ENCODE measurements at places on chromosomes 12 and 14. TPM values are rescaled to one million over a fixed set of nuclear protein-coding genes. Genes with fewer than 3 reads are reported as not detected.

- DNase-seq: no peak
- H3K36me3 ChIP-seq: peaks cover 3% of the 10 kb centered on the region
- peaks cover 51% of the 10 kb centered on the region for H3K4me1 ChIP-seq
Measured at GRCh38 chr14:74763803-74764531, 851 bp downstream of the YLPM1 start.

GRCh38 chr14:100391173-100391572 is 68.0 kb downstream of the SLC25A47 start:
- no peaks in the 10 kb centered on the region for H3K4me1 ChIP-seq
- no peak overlapping the region for H3K27ac ChIP-seq
- H3K36me3 ChIP-seq: peaks cover 1% of the 10 kb centered on the region
- no peaks in the 10 kb centered on the region for H3K27me3 ChIP-seq
- H3K4me3 ChIP-seq: no peak overlapping the region

DNA sequence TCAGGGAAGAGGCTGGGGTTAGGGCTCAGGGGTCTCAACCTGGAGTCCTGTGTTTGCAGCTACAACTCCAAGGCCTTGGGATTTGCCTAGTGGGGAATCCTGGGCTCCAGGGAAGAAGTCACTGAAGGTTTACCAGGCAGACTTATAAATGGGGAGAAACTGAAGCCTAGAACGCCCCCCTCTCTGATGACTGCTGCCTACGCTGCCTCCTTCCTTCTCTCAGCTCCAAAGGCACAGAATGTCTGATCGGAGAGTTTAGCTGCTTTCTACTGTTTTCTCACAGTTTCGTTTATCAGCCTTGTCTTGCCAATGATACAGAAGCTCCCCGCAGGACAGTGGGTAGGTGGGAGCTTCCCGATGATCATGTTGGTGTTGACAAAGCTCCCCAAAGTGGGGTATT is 101.7 kb downstream of the CACNA1C start:
- no peak overlapping the region for H3K27ac ChIP-seq
- no peaks in the 10 kb centered on the region for H3K27me3 ChIP-seq
- no peaks in the 10 kb centered on the region for H3K36me3 ChIP-seq
- H3K4me1 ChIP-seq: no peaks in the 10 kb centered on the region
- H3K4me3 ChIP-seq: no peak overlapping the region

Gene MUCL1
- total RNA-seq: not detected

DNA sequence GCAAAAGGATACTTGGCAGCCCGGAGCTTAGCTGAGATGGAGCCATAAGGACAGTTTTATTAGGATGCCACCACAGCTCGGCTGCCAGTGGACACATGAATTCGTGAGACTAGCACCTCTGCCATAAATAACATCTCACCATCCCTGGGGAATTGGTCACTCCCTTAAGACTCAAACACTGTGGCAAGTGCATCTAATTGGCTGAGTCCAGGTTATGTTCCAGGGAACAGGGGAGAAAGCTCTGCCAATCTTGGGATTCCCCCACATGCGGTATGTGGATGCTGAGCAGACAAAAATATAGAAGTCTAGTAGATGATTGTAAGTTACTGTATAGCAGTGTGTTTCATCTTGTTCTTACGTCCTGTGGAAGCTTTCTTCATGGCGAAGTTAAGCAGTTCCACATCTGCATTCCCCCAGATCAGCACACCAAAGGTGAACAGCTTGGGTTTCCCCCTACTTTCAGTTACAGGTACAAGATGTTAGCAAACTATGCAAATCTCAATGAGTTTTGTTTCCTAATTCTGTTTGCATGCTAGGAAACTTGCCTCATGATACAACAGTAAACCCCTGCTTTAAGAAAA is 131.1 kb downstream of the ETV6 start:
- no peak overlapping the region for H3K27ac ChIP-seq
- no peaks in the 10 kb centered on the region for H3K27me3 ChIP-seq
- H3K4me3 ChIP-seq: no peak overlapping the region
- H3K36me3 ChIP-seq: peaks cover 2% of the 10 kb centered on the region
- DNase-seq: peak; percentile 67
- H3K4me1 ChIP-seq: peaks cover 11% of the 10 kb centered on the region

Gene RPS6KL1
- 3.4 TPM for total RNA-seq

DNA sequence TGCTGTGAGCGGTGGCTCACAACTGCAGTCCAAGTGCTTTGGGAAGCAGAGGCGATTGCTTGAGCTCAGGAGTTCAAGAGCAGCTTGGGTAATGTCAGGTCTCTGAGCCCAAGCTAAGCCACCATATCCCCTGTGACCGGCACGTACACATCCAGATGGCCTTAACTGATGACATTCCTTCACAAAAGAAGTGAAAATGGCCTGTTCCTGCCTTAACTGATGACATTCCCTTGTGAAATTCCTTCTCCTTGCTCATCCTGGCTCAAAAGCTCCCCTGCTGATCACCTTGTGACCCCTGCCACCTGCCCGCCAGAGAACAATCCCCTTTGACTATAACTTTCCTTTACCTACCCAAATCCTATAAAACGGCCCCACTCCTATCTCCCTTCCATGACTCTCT is 48.6 kb downstream of the SLC25A47 start:
- no peaks in the 10 kb centered on the region for H3K27me3 ChIP-seq
- H3K4me3 ChIP-seq: no peak overlapping the region
- DNase-seq: no peak
- no peak overlapping the region for H3K27ac ChIP-seq
- H3K36me3 ChIP-seq: peaks cover 1% of the 10 kb centered on the region
- H3K4me1 ChIP-seq: peaks cover 21% of the 10 kb centered on the region

DNA sequence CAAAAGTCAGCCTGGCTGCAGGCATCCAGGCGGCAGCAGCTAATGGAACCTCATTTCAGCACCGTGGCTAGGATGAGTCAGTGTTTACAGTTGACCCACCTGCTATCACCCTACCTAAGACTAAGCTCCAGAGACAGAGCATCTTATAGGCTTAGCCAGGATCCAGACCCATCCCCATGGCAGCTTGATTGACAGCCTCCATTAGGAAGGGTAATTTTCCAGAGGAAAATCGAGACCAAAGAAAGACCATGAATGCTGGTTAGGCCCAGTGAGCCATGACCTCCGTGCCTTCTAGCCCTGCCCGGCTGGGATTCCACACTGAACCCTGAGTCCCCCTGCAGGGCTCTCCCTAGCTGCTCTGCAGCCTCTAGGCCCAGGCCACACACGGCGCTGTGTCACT is 38.7 kb downstream of the TUNAR start:
- H3K4me3 ChIP-seq: no peak overlapping the region
- H3K27me3 ChIP-seq: no peaks in the 10 kb centered on the region
- H3K27ac ChIP-seq: no peak overlapping the region

Gene SERPINA9
- total RNA-seq: 0.74 TPM

DNA sequence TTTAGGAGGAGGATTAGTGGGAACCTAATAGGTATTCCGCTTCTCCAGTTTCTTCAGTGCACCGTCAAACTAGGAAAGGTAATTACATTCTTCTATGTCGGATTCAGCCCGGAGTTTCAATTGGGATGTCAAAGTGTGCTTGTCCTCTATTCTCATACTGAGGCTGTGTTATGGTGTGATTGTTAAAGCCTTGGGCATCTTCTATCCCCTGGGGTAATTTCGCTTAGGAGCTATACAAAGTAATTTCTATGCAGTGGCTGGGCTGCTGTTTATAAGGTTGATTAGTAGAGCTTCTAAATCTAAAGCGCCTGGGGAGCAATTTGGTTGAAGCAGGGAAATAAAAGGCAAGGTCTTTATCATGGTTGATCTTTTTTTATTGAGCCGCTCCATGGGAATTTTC is 399.6 kb downstream of the ZFP36L1 start:
- no peaks in the 10 kb centered on the region for H3K36me3 ChIP-seq
- H3K27me3 ChIP-seq: no peaks in the 10 kb centered on the region
- peaks cover 39% of the 10 kb centered on the region for H3K4me1 ChIP-seq
- DNase-seq: no peak
- no peak overlapping the region for H3K4me3 ChIP-seq

DNA sequence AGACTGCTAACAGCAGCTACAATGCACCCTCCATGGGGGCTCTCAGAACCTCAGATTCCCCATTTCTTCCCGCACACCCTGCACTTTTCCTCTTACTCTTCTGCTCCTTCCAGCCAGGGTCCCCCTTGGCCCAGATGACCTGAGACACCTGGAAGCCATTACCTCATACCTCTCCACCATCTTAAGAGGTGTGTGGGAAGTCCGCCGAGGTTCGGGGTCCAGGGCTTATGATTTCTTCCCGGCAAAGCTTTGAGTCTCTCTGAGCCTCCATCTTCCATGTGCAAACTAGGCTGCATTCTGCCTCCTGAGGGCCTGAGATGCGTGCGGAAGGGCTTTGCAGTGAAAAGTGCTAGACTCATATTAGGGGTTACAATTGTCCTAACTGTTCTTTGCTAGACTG is 5.3 kb downstream of the GSC start:
- DNase-seq: no peak
- H3K4me3 ChIP-seq: no peak overlapping the region
- H3K27me3 ChIP-seq: peaks cover 50% of the 10 kb centered on the region
- H3K27ac ChIP-seq: no peak overlapping the region
- no peaks in the 10 kb centered on the region for H3K36me3 ChIP-seq

- H3K4me3 ChIP-seq: no peak overlapping the region
- no peaks in the 10 kb centered on the region for H3K4me1 ChIP-seq
- no peaks in the 10 kb centered on the region for H3K36me3 ChIP-seq
- DNase-seq: no peak
Measured at GRCh38 chr14:34228650-34228976, 233.4 kb downstream of the SPTSSA start.

Gene RNASE1
- not detected for total RNA-seq

Gene RNU4-1
- 3,426 TPM for total RNA-seq

DNA sequence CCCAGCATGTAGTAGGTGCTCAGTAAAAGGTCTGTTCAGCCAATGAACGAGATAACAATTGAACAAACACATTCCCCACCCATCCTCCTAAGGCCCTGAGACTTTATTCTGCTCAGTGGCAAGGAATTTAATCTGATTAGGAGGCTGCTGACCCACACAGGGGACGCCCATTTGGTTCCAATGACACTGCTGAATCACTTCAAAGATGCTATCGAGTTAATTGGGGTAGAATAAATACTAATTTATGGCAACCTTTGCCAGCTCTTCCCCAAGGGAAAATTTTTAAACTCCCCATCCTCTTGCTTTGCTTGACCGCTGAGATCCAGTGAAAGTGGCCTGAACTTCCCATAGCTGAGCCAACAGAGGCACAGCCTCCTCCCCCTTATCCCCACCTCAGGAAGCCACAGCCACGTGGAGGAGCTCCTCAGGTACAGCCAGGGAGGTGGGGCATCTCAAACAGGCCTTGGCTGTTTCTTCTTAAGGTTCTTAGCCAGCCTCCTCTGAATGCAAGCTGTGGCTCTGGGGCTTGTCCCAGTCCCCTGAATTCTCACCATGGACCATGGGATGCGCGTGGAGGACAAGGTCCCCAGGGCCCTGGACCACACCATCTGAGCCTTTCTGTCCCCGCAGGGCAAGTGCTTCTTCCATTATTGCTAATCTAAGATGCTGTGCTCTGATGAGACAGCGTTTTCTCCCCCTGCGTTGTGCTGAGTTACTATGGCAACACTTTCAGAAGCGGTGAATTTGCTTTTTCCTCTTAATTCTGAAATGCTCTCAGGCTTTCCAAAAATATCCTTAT is 26.7 kb downstream of the C14orf132 start:
- H3K27ac ChIP-seq: no peak overlapping the region
- H3K4me1 ChIP-seq: no peaks in the 10 kb centered on the region
- H3K4me3 ChIP-seq: no peak overlapping the region
- H3K36me3 ChIP-seq: no peaks in the 10 kb centered on the region
